ENCODE measurements at places on chromosomes 5 and 9.

DNA sequence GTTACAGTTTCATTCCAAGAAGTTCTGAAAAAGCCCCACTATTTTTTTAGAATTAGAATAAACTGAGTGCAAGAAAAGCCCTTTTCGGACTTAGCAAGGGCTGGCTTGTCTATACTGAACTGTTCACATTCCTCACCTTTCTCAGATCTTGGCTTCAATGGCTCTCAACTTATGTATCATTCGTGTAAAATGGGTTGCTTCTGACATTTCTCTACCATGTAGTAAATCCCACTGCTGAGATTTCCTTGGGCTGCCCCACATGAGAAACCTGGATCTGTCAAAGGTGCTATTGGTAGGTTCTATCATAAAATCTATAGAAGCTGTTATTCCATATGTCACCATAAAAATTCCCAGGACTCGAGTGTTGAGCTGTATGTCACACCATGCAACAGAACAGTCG lies 454.3 kb downstream of the CTNND2 start:
- DNase-seq = no peak

- DNase-seq = no peak
These were observed 511.8 kb downstream of the ELAVL2 start for GRCh38 chr9:23314247-23314646.

GRCh38 chr9:29389421-29389820 lies 1816.1 kb upstream of the C9orf72 start:
- no peak for DNase-seq

DNA sequence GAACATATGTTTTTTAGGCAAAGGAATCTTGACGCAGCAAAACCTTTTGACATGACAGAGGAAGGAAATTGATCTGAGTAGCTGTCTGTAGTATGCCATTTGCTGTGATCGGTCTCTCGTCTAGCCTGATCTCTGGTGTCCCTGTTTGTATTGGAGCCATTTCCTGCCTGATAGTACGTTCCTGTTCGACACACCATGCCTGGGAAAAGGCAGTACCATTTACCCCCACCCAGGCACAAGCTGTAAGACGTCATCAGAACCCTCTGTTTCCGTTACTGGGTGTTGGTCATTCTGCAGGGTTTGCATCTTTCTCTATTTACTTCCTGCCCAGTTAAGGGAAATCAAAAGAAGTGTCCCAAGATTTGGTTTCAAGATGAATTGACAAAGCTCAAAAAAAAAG lies 129.7 kb downstream of the CEMIP2 start:
- no peak for DNase-seq

DNA sequence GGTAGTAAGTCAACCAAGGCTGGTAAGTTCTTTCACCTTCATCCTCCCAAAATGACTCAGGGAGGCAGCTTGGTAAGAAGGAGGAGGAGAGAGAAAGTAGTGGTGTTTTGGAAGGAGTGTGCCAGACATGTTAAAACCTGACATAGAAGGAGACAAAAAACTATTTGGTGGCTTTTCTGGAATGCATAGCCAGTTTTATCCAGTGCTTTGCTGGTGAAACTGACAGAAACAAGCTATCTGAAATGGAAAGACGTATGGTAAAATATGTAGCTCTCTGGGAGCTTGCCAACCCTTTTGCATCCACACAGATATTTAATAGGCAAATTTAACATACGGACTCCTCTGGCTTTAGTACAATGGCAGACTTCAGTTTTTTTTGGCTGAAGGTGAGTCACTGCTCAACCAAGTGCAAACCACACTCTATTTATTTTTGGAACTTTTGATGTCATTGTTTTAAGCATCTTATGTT lies 45.4 kb downstream of the RAB14 start:
- DNase-seq = peak; percentile 63

DNA sequence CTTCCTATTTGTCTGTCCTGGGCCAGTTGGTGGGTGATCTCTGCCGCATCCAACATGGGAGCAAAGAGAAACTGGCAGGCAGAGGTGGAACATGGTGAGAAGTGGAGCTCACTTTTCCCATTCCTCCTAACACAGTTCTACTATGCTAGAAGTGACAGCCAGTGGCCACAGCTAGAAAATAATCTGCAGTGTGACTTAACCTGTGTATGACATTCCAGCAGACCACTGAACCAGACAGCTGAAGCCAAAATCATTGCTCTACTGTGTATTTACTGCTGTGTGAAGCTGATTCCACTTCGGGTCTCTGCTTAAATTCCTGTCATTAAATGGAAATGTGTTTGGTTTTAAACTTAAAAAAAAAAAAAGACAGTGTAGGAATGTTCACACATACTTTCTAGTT lies 523.0 kb downstream of the MTRR start:
- DNase-seq = no peak

DNA sequence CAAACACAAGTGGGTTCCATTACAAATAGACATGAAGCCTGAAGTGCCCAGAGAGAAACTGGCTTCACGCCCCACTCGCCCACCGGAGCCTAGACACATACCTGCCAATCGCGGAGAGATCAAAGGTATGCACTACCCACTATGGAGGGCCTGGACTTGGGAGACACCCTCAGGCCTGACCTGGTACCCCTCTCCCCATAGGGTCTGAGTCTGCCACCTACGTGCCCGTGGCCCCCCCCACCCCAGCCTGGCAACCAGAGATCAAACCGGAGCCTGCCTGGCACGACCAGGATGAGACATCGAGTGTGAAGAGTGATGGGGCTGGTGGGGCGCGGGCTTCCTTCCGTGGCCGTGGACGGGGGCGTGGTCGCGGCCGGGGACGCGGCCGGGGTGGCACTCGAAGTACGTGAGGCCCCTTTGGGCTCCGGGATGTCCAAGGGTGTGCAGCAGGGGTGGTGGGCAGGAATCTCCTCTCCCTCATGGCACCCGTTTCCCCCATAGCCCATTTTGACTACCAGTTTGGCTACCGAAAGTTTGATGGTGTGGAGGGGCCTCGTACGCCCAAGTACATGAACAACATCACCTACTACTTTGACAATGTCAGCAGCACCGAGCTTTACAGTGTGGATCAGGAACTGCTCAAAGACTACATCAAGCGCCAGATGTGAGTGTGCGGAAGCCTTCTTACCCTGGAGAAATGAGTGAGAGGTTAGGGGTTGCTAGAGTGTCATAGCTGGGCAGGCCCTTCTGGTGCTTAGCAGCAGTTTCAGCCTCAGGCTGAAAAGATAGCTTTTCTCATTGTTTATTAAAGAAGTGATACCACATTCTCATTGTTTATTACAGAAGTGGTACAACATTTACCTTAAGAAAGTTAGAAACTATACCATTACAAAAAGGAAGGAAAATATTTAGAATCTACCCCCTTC lies 38.7 kb downstream of the LARP1 start:
- DNase-seq = no peak

DNA sequence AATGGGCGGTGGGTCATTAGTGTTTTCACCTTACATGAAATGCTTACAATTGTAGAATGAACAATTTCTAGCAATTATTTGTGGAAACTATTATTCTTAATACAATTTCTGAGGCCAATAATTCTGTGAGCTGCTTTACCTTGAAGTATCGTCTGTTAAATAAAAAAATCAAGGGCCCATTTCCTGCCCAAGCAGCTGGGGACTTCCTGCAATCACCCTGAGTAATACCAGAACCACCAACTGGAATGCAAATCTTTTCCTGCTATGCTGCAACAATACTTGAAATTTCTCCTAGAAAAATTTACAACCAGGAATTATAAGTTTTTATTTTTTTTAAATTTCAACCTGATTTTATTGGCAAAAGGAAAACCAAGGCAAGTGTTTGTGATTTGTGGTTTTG lies 52.6 kb downstream of the ADAMTS16 start:
- DNase-seq = no peak

- no peak for DNase-seq
These were observed 477.4 kb downstream of the ARHGEF28 start for GRCh38 chr5:74103131-74104023.

DNA sequence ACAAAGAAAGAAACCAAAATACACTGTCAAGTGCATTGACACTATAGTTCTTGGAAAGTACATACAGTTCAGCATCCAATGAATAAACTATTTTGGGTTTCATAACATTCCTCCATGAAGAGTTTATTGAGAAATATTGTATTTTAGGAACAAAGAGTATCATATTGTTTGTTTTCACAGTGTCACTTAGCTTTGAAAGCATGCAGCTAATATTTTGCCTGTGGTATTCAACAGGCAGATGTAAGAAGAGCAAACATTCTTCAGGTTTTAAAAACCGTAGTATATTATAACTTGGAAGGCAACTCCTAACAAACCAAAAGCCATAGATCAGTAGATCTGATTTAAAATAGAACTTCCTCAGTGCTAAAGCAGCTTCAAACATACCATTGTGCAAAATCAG lies 4.5 kb downstream of the PRELID2 start:
- no peak for DNase-seq

- DNase-seq = no peak
These were observed 137.5 kb downstream of the ARHGEF28 start for GRCh38 chr5:73763300-73764032.

- DNase-seq = no peak
These were observed 77.7 kb downstream of the DNAH5 start for GRCh38 chr5:13866792-13867191.

GRCh38 chr9:97572892-97573365 lies 60.2 kb downstream of the TSTD2 start:
- DNase-seq = no peak

- DNase-seq = no peak
These were observed 255.9 kb upstream of the ADRA1B start for GRCh38 chr5:159660401-159660800.

- DNase-seq = no peak
These were observed 8.5 kb upstream of the MAML1 start for GRCh38 chr5:179724163-179724562.

DNA sequence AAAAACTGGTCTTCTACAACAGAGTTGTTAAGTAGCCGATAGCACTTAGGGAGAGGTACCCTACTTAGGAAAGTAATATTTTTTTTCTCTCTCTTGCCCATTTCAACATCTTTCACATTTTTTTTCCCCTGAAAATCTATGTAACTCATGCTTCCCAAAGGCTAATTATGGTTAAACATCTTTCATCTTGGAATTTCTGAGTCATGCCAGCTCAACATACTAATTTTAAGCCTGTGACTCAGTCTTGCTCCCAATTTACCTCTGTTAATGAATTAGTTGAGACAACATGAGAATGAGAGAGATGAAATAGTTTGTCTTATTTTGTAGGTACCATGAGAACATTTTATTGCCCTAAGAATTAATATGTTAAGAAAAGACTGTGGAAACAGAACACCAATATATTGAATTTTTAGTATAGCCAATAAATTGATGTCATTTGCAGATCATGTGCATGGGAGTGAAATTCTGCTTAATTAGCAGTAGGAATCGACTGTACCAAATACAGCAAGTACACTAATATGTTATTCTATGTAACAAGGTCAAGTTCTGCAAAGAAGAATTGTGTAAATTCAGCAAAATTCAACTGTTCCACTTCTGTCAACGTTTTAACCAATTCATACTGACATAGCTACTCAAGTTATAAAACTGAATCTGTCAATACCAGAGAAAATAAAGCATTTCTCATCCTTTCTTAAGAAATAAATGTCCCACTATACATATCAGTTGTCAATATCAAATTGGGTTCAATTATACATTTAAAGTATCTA lies 550.0 kb downstream of the PTPRD start:
- no peak for DNase-seq

- no peak for DNase-seq
These were observed 69.0 kb upstream of the SLC12A2 start for GRCh38 chr5:128014578-128014977.

GRCh38 chr9:123631862-123632261 lies 275.9 kb downstream of the CRB2 start:
- DNase-seq = no peak

DNA sequence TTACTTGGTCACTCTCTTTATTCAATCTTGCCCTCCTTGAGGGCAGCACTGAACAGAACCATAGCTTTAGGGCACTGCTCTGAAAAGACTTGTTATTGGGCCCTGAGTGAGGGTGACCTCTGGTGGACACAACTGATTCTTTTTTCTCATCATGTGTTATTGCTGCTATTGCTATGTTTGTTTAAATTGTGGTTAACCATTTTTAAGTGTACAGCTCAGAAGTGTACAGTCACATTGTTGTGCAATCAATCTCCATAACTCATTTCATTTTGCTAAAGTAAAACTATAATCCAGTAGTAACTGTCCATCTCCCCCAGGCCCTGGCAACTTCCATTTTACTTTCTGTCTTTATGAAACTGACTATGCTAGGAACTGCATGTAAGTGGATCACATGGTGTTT lies 351.1 kb upstream of the RIOK2 start:
- DNase-seq = peak; percentile 0

GRCh38 chr9:125525921-125526631 lies 180.9 kb downstream of the MAPKAP1 start:
- peak; percentile 46 for DNase-seq

DNA sequence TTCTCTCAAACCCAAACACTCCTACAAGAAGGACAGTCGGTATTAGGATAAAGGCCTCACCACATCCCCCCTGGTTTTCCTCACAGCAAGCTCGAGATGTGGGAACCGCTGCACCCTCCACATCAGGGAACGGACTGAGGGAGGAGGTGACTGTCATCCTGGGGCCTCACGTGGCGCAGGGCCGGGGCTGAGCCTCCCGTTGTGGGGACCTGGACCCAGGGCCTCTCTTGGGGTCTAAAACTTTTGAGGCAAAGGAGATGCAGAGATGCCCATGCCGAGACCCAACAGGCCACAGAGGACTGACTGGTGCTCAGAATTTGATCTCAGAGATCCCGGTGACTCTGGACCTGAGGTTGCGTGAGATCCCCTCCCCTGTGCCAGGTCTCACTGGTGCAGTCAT lies 72.7 kb downstream of the MRPL36 start:
- no peak for DNase-seq

- DNase-seq = no peak
These were observed 44.4 kb upstream of the GPR21 start for GRCh38 chr9:122988920-122989621.

DNA sequence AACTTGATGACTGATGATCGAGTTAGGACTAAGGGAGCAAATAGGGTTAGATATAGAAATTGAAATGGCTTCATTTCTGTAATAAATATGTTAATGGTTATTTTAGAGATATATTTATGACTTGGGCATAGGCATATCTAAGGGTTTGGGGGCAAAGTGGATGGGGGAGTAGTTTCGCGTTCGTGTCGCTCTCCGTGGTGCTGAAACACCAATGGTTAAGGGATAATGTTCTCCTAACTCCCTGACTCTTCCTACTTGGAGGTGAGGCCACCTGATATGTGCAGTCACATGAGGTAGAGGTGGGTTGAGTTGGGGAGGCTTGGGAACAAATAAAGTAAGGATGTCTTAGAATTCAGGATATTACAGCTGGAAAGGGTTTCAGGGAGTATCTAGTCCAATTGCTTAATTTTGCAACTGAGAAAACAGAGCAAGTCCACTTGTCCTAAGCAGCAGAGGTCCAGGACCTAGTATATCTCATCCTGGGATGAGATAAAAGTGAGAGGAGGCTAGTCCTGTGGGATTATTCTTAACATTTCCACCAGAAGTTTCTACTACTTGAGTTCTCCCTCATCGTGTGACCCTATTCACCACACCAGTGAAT lies 44.0 kb upstream of the MAP1B start:
- no peak for DNase-seq

- no peak for DNase-seq
These were observed 1.2 kb upstream of the SMARCA2 start for GRCh38 chr9:2013743-2014475.

All from NCI-H1694 (cell line).